ENCODE measurements at places on chromosomes 1 and 21.

DNA sequence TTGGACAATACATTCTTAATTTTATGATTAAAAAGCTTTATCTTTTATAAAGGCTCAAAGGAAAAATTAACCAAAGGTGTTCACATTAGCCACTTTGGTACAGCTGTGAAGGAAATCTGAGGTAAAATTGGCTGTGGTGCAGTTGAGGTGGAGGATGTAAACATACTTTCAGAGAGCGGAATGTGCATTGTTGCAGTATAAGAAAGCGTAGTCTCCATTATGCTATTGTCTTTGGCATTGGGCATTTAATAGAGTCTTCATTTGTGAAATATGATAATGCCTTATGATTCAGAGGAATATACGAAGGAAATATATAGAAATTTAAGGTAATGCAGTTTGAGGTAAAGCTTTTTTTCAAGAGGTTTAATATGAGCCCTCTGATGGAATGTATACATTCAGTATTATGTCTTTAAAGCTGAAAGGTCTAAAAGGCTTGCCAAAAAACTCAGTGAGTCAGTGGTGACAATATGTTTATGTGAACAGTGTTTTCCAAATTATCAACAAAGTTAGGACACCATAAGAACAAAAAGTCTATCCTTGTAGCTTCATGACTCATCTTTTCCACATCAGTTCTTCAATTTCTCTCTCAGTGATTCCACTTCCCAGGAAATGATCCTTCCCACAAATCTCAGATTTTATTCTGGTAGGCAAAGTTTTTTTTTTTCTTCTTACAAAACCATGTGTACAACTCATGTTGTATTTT, 26.9 kb upstream of the DDR2 start:
- no peak for DNase-seq

- DNase-seq = no peak
Measured at GRCh38 chr1:193237381-193237978, 51.1 kb upstream of the B3GALT2 start.

- DNase-seq = no peak
Measured at GRCh38 chr1:33220676-33221384, 35.5 kb upstream of the ZNF362 start.

GRCh38 chr21:34582506-34583150, 32.3 kb downstream of the RCAN1 start:
- no peak for DNase-seq

GRCh38 chr1:42251042-42251441, 84.0 kb downstream of the FOXJ3 start:
- DNase-seq = no peak

DNA sequence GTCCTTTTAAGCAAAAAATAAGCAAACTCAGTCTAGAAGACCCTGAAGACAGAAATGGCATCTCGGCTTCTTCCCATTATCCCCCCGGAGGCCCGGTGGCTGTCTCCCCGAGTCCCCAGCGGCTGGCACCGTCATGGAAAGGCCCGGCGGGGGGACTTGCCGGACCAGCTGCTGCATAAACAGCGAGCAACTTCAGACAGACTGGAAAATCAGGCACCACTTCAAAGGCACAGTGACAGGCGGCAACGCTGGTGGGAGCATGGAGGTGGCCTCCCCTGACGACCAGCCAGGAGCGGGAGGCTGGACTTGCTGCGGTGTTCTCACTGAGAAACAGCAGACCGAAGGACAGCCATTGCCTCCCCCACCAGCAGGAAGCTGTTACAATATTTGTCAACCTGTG, 18.4 kb upstream of the C1QA start:
- DNase-seq = no peak

DNA sequence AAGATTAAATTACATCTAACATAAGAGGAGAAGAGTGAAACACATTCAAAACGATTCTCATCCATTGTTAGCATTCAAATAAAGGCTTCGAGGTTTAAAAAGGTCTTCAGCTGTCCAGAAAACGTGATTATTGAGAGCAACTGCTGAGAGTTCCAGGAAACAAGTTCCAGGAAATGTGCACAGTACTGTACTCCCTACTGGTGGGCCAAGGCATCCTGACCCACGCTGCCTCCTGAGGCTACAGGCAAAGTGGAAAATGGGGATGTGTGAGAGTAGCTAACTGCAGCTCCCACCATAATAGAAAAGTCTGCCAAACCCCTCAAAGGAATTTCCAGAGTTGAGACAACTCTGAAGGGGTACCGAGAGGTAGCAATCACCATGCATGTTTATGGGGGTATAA, 2.0 kb downstream of the VAV3 start:
- no peak for DNase-seq

DNA sequence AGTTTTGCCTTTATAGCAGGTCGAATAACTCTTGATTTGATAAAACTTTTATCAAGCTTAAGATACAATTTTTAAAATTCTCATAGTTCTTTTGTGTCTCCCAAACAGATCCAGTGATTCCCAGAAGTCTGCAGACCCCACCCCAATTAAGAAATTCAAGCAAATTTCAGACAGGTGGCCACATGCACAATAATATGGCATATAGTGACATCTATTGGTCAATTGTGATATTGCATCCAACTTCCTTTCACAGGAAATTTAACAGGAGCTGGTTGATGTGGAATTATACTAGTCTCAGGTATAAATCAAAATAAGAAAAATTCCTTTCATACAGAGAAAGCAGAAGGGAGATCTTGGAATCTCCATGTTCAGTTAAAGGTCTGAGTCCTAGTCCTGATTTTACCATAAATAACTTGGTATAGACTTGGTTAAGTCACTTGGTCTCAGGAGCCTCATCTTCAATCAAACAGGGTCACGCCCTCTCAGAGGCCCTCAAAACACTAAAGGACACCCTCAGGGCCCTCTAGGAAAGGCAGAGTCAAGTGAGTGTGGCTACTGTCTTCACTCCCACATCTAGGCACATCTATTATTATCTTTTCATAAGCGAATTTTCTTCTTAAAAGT, 24.1 kb downstream of the PIGM start:
- DNase-seq = no peak

DNA sequence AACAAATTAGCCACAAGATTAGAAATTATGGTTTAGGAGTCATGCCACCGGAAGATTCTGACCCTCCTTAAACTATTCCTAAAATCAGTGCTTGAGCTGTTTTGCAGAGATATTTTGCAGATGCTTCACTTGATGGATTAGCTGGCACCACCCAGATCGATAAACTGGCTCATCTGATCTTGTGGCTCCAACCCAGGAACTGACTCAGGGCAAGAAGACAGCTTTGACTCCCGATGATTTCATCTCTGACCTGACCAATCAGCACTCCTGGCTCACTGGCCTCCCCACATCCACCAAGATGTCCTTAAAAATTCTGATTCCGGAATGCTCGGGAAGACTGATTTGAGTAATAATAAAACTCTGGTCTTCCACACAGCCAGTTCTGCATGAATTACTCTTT, 221.6 kb downstream of the RHOU start:
- DNase-seq = no peak

DNA sequence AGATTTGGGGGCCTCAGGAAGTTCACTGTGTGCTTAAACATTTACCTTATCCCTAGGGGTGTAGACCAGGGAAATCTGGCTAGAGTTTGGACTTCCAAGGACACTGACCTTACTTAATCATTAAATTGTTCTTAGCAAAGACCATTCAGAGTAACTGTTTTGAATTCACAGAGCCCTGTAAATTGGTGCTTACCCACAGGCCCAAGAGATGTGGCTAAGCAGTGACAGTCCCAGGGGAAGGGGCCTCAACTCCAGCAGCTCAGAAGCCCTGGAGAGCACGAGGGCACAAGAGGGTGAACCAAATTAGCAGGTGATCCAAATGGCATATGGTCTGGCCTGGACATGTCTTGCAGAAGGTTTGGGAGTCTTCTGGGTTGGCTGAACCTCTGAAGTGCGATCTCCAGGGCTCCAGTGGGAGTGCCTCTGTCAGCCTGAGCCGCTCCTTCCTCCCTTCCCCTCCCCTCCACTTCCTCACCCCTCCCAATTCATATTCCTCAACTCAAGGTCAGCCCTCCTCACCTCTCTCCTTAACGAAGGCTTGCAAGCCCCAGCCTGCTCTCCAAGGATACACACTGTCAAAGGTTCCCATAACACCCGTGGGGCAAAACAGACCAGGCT, 4.3 kb downstream of the PAQR7 start:
- DNase-seq = no peak

GRCh38 chr21:29343519-29343918, 44.8 kb downstream of the BACH1 start:
- DNase-seq = no peak

- no peak for DNase-seq
Measured at GRCh38 chr1:103074224-103074623, 34.1 kb downstream of the COL11A1 start.

GRCh38 chr1:224219011-224219611, 36.1 kb downstream of the DEGS1 start:
- DNase-seq = no peak

- no peak for DNase-seq
Measured at GRCh38 chr1:109543283-109543987, 3.8 kb downstream of the GPR61 start.

- DNase-seq = no peak
Measured at GRCh38 chr1:234316937-234317336, 56.3 kb upstream of the COA6 start.

GRCh38 chr1:154736841-154737240, 128.9 kb upstream of the ADAR start:
- DNase-seq = no peak

- DNase-seq = no peak
Measured at GRCh38 chr1:10924030-10924429, 88.4 kb upstream of the TARDBP start.

DNA sequence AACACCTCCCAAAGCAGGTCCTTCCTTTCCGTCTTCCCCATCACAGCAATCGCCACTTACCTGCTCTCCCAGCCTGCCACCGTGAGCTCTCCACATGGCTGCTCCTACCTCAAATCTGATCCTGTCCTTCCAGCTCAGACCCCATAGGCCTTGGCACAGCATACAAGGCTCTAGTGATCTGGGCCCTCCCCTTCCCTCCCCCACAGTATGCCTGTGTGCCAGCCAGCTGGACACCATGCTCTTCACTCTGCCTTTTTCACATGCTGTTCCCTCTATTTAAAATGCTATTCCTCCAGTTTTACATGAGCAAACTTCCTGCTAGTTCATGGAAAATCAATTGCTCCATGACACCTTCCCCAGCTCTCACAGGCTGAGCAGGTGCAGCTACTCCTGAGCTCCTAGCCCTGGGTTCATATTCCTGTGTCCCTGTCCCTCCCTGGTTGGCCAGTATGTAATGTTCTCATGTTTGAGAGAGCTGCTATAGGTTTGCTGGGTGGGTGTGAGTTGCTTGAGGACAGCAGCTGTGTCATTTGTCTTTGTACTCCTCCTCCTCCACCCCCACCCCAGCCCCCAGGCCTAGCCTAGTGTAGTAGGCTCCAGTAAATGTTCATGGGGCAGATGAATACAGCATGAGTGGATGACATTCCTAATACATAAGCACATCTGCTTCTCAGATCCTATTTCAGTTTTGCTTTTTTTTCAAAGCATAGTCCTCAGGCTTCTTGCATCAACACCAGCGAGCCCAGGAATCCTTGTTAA, 6.3 kb upstream of the TNNT2 start:
- no peak for DNase-seq

- DNase-seq = no peak
Measured at GRCh38 chr1:118136187-118136941, 48.7 kb downstream of the SPAG17 start.

GRCh38 chr1:184945678-184946412, 28.5 kb downstream of the NIBAN1 start:
- no peak for DNase-seq

- DNase-seq = no peak
Measured at GRCh38 chr1:82646888-82647287, 846.2 kb downstream of the ADGRL2 start.

- no peak for DNase-seq
Measured at GRCh38 chr1:8061210-8061609, 35.1 kb upstream of the ERRFI1 start.

GRCh38 chr21:41112740-41113692, 54.9 kb upstream of the BACE2 start:
- DNase-seq = no peak

DNA sequence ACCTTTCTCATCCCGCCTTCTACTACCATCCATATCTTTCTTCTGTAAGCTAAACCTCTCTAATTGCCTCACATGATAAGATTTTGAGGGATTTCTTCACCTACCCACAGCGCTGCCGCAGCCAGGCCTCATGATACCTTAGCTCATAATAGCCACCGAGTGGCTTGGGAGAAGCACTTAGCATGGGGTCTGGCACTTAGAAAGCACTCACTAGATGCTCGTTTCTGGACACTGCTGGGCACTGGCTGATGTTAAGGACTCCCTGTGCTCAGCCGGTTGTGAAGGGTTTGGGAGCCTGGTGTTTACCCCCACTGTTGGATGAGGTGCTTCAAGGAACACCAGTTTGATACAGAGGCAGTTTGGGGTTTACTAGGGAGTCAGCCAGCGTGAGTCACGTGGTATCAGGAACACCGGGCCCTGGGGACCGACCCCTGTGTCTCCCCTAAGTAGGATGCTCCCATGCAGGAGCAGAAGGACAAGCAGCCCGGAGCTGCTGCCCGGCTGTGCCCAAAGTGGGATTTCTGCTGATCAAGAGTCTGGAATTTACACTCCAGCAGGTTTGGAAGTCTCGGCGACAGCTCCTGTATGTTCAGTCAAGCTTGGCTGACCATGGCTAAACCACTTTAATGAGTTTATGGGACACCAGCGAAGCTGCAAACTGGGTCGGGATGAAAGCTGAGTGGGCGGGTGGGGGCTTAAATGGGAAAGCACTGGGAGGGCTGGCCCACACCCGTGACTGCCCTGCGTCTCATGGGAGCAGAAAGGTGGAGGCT, 63.3 kb downstream of the GALNT2 start:
- DNase-seq = no peak

DNA sequence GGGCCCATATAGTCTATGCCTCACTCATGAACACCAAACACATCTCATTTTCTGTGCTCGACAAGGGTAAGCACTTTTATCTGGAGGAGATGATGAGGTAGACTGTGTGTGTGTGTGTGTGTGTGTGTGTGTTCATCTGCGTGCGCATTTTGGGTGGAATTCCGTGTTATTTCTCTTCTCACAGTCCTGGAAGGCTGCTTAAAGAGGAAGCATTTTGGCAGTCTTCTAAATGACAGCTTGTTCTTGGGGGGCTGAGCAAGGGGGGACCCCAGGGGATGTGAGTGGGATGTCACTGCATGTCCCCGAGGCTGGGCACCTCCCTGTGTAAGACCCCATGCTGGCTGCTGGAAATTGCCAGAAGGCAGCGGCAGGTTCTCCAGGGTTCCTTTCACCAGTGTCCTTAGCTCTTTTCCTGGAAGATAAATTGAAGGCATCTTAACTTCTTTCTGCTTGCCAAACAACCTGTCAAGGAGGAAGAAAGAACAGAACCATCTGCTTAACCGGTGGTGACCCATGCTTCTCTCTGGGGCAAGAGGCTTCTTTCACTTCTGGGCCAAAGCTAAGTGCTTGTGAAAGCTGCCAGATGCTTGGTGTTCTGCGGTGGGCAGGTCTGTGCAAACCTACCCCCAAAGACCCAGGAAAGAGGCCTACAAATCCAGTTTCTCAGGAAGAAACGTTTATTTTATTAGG, 9.9 kb upstream of the RD3 start:
- DNase-seq = no peak

Measured in thoracic aorta (tissue), 2 donors.